Natural killer cell treated with Interleukin-12 subunit alpha and Interleukin-12 subunit beta and Interleukin-15 and Interleukin-18, amount 100 ng/mL, for 72 hours (primary cell): ENCODE measurements at places on chromosomes 2 and 18. TPM values are rescaled to one million over a fixed set of nuclear protein-coding genes. Genes with fewer than 3 reads are reported as not detected.

GRCh38 chr2:202750763-202751427 is 116.1 kb downstream of the FAM117B start:
- H3K27me3 ChIP-seq: no peaks in the 10 kb centered on the region
- H3K36me3 ChIP-seq: no peaks in the 10 kb centered on the region
- H3K4me1 ChIP-seq: no peaks in the 10 kb centered on the region
- peak overlapping the region; percentile 68 for H3K27ac ChIP-seq

- no peak overlapping the region for H3K4me3 ChIP-seq
- H3K27me3 ChIP-seq: no peaks in the 10 kb centered on the region
- DNase-seq: no peak
- no peaks in the 10 kb centered on the region for H3K4me1 ChIP-seq
- no peaks in the 10 kb centered on the region for H3K36me3 ChIP-seq
Measured at GRCh38 chr2:3117650-3118216, 259.9 kb downstream of the EIPR1 start.

- no peak for DNase-seq
- H3K4me3 ChIP-seq: no peak overlapping the region
- H3K27ac ChIP-seq: no peak overlapping the region
- H3K27me3 ChIP-seq: peaks cover 4% of the 10 kb centered on the region
Measured at GRCh38 chr2:191465766-191466420, 212.0 kb upstream of the NABP1 start.

DNA sequence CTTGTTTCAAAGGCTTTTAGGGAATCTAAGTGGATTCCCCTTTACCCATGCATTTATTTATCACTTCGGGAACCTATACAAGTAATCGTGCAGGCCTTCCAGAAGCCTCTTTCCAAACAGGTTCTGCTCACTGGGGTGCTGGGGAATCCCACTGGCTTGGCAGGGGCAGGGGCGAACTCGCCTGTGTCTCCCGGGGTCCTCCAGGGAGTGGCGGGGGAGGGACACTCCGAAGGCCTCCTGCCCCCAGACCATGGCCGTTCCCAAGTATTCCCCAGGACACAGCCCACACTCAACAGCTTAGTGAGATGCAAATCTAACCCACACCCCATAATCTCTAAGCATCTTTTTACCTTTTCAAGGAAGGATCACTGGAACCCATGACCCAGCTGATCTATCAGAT is 6.5 kb downstream of the DNMT3A start:
- H3K36me3 ChIP-seq: no peaks in the 10 kb centered on the region
- H3K4me1 ChIP-seq: peaks cover 48% of the 10 kb centered on the region
- no peak overlapping the region for H3K27ac ChIP-seq
- H3K27me3 ChIP-seq: no peaks in the 10 kb centered on the region
- no peak for DNase-seq

DNA sequence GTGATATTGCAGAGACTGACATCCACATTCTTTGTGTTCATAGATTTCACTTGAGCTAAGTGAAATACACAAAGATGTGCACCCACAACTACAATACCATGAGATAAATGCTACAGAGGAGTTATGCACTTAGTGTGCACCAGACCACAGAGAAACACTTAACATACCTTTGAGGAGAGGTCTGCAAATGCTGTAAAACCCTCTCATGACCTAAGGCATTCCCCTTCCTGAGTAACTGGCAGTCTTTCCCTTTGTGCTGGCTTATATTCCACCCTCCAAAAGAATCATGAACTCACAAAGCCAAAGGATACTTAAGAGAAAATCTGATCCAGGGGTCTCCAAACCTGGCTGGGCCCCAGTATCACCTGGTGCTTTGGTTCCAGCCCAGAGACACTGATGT is 16.2 kb downstream of the NXPH2 start:
- no peaks in the 10 kb centered on the region for H3K4me1 ChIP-seq
- no peak overlapping the region for H3K27ac ChIP-seq
- no peaks in the 10 kb centered on the region for H3K36me3 ChIP-seq

DNA sequence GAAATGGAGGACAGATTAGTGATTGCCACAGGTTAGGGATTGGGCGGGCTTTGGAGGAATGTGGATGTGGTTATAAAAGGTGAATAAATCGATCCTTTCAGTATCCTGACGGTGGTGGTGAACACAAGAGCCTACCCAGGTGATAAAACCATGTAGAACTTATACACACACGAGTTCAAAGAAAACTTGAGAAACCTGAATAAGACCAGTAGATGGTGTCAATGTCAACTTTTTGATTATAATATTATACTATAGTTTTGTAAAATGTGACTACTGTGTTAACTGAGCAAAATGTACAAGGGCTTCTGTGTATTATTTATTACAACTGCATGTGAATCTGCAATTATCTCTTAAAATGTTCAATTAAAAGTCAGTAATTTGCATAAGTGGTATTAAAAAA is 136.3 kb downstream of the ERBB4 start:
- H3K36me3 ChIP-seq: no peaks in the 10 kb centered on the region
- no peak for DNase-seq
- H3K4me1 ChIP-seq: no peaks in the 10 kb centered on the region

DNA sequence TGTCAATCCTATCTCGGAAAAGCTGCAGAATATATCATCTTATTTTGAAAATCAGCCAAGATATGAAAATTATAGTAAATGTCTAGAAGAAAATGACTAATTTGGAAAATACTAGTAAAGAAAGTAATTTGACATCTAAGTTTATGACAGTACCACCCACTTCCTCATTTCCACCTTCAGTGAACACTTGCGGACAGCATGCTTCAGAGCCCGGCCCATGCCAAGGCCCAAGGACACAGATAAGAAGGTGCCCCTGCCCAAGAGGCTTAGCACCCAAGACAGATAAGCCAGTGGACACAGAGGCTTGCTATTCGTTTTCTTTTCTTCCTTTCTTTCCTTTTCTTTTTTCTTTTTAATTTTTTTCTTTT is 4.8 kb upstream of the KCNG2 start:
- no peak overlapping the region for H3K27ac ChIP-seq
- H3K4me3 ChIP-seq: no peak overlapping the region
- no peak for DNase-seq
- H3K4me1 ChIP-seq: peaks cover 13% of the 10 kb centered on the region
- H3K36me3 ChIP-seq: peaks cover 7% of the 10 kb centered on the region

- H3K4me1 ChIP-seq: peaks cover 18% of the 10 kb centered on the region
- DNase-seq: no peak
- no peaks in the 10 kb centered on the region for H3K27me3 ChIP-seq
- H3K4me3 ChIP-seq: no peak overlapping the region
- no peak overlapping the region for H3K27ac ChIP-seq
- H3K36me3 ChIP-seq: no peaks in the 10 kb centered on the region
Measured at GRCh38 chr2:216316743-216317142, 55.5 kb downstream of the MARCHF4 start.

- H3K4me3 ChIP-seq: no peak overlapping the region
- peaks cover 6% of the 10 kb centered on the region for H3K36me3 ChIP-seq
- H3K27me3 ChIP-seq: no peaks in the 10 kb centered on the region
- H3K4me1 ChIP-seq: peaks cover 7% of the 10 kb centered on the region
- no peak for DNase-seq
Measured at GRCh38 chr2:201413143-201413542, 38.1 kb downstream of the TRAK2 start.

GRCh38 chr2:113891265-113891959 is 1.5 kb downstream of the ACTR3 start:
- peak overlapping the region; percentile 95 for H3K4me3 ChIP-seq
- peak overlapping the region; percentile 95 for H3K27ac ChIP-seq
- peaks cover 58% of the 10 kb centered on the region for H3K36me3 ChIP-seq
- no peaks in the 10 kb centered on the region for H3K27me3 ChIP-seq
- DNase-seq: no peak
- peaks cover 72% of the 10 kb centered on the region for H3K4me1 ChIP-seq

GRCh38 chr2:66481100-66481549 is 46.2 kb downstream of the MEIS1 start:
- H3K4me1 ChIP-seq: no peaks in the 10 kb centered on the region
- H3K36me3 ChIP-seq: no peaks in the 10 kb centered on the region
- peaks cover 10% of the 10 kb centered on the region for H3K27me3 ChIP-seq
- no peak overlapping the region for H3K4me3 ChIP-seq
- no peak overlapping the region for H3K27ac ChIP-seq
- DNase-seq: no peak

GRCh38 chr2:74576211-74576862 is 21.8 kb downstream of the DOK1 start:
- no peak overlapping the region for H3K27ac ChIP-seq
- H3K4me3 ChIP-seq: no peak overlapping the region
- peaks cover 16% of the 10 kb centered on the region for H3K4me1 ChIP-seq
- DNase-seq: no peak
- H3K27me3 ChIP-seq: peaks cover 3% of the 10 kb centered on the region

DNA sequence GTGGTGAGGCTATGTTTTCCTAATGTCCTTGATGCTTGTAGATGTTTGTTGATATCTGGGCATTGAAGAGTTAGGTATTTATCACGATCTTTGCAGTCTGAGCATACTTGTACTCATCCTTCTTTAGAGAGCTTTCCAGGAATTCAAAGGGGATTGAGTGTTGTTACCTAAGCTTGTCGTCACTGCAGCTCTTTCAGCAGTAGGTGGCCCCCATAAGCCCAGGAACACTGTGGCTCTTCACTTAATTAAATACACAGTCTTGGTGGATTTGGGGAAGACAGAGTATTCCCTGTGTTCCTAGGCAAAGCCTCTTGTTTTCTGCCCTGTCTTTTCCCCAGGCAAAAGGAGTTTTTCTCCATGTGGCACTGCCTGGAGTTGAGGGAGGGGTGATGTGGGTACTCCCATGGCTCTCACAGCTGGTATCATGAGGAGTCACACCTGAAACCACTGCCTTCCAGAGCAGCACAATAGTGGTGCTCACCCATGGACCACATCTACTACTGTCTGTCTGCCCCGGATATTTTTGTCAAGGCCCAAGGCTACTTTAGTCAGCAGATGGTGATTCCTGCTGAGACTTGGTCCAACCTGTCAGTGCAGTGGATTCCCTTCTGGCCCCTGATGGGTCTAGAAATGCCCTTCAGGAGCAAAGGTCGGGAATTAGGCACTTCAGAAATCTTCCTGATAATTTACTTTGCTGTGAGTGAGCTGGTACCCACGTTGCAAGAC is 95.7 kb downstream of the GALNT13 start:
- H3K4me3 ChIP-seq: no peak overlapping the region
- H3K4me1 ChIP-seq: no peaks in the 10 kb centered on the region
- H3K36me3 ChIP-seq: peaks cover 5% of the 10 kb centered on the region
- H3K27ac ChIP-seq: no peak overlapping the region
- DNase-seq: no peak

- no peak for DNase-seq
- no peak overlapping the region for H3K27ac ChIP-seq
- no peak overlapping the region for H3K4me3 ChIP-seq
- no peaks in the 10 kb centered on the region for H3K4me1 ChIP-seq
- no peaks in the 10 kb centered on the region for H3K27me3 ChIP-seq
Measured at GRCh38 chr18:48552130-48552529, 13.3 kb downstream of the CTIF start.

- no peak overlapping the region for H3K4me3 ChIP-seq
- no peaks in the 10 kb centered on the region for H3K36me3 ChIP-seq
- DNase-seq: no peak
- H3K27ac ChIP-seq: no peak overlapping the region
- H3K27me3 ChIP-seq: peaks cover 7% of the 10 kb centered on the region
Measured at GRCh38 chr2:32832821-32833220, 113.9 kb upstream of the LTBP1 start.

GRCh38 chr2:189798312-189799029 is 14.2 kb downstream of the PMS1 start:
- no peak overlapping the region for H3K27ac ChIP-seq
- peaks cover 3% of the 10 kb centered on the region for H3K4me1 ChIP-seq
- H3K27me3 ChIP-seq: no peaks in the 10 kb centered on the region

DNA sequence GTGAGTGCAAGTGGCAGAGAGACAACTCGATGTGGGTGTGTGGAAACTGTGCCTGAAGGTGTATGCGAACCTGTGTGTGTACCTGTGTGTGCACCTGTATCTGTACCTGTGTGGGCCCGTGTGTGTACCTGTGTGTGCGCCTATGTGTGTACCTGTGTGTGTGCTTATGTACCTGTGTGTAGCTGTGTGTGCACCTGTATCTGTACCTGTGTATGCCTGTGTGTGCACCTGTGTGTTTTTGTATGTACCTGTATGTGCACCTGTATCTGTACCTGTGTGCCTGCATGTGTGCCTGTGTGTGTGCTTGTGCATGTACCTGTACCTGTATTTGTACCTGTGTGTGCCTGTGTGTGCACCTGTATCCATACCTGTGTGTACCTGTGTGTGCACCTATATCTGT is 150.6 kb downstream of the MYT1L start:
- H3K4me1 ChIP-seq: no peaks in the 10 kb centered on the region
- H3K27ac ChIP-seq: no peak overlapping the region
- H3K27me3 ChIP-seq: peaks cover 4% of the 10 kb centered on the region
- no peak for DNase-seq
- no peaks in the 10 kb centered on the region for H3K36me3 ChIP-seq

- DNase-seq: no peak
- H3K27me3 ChIP-seq: no peaks in the 10 kb centered on the region
- H3K4me3 ChIP-seq: no peak overlapping the region
- peaks cover 25% of the 10 kb centered on the region for H3K36me3 ChIP-seq
Measured at GRCh38 chr18:45926085-45926484, 41.0 kb downstream of the EPG5 start.

DNA sequence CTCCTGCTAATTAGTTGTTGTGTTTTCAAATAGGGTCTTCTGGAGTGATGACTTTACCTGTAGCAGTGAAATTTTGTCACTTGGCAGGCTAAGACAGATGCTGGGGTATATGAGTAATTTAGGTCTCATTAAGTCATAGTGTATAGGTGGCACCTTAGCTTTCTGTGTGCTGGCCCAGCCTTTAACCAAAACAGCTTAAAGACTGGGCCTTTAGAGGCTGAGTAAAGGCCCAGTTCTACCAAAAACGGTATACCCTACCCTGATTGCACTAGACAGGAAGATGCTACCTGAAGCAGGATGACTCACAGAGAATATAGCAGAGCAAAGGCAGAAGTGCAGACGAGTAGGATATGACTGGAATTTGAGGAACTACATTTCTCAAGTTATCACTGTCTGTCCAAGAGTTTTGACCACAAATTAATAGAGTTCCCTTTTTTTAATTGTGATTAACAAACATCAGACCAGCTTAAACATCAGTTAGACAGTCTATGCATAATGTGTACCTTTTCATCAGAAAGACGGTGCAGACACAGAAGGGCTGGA is 337.9 kb upstream of the SALL3 start:
- H3K36me3 ChIP-seq: peaks cover under 1% of the 10 kb centered on the region
- H3K27me3 ChIP-seq: no peaks in the 10 kb centered on the region
- H3K27ac ChIP-seq: no peak overlapping the region
- peak overlapping the region; percentile 21 for H3K4me3 ChIP-seq
- peaks cover 16% of the 10 kb centered on the region for H3K4me1 ChIP-seq
- no peak for DNase-seq

- no peak overlapping the region for H3K27ac ChIP-seq
- H3K4me1 ChIP-seq: no peaks in the 10 kb centered on the region
- no peak for DNase-seq
- H3K4me3 ChIP-seq: no peak overlapping the region
- H3K27me3 ChIP-seq: no peaks in the 10 kb centered on the region
Measured at GRCh38 chr2:234534515-234534914, 37.6 kb upstream of the ARL4C start.

Gene SEMA4C
- 17.0 TPM for total RNA-seq

Gene CFAP221
- total RNA-seq: not detected

Gene CAPN14
- 1.2 TPM for total RNA-seq

Gene MC5R
- total RNA-seq: not detected

Gene GALNT3
- total RNA-seq: 22.6 TPM

Gene SIX3
- not detected for total RNA-seq

Gene DOK6
- total RNA-seq: not detected

Gene TTC39C
- total RNA-seq: 69.7 TPM
